ENCODE measurements at places on chromosomes 6 and 20. TPM values are rescaled to one million over a fixed set of nuclear protein-coding genes. Genes with fewer than 3 reads are reported as not detected.
A peak's percentile ranks its signal among the peaks of the same experiment; 100 is the strongest.

The SLC17A4 gene
- total RNA-seq: not detected

The KPNA5 gene
- 19.4 TPM for total RNA-seq

The SMIM29 gene
- 19.1 TPM for total RNA-seq

The TRIM15 gene
- not detected for total RNA-seq

DNA sequence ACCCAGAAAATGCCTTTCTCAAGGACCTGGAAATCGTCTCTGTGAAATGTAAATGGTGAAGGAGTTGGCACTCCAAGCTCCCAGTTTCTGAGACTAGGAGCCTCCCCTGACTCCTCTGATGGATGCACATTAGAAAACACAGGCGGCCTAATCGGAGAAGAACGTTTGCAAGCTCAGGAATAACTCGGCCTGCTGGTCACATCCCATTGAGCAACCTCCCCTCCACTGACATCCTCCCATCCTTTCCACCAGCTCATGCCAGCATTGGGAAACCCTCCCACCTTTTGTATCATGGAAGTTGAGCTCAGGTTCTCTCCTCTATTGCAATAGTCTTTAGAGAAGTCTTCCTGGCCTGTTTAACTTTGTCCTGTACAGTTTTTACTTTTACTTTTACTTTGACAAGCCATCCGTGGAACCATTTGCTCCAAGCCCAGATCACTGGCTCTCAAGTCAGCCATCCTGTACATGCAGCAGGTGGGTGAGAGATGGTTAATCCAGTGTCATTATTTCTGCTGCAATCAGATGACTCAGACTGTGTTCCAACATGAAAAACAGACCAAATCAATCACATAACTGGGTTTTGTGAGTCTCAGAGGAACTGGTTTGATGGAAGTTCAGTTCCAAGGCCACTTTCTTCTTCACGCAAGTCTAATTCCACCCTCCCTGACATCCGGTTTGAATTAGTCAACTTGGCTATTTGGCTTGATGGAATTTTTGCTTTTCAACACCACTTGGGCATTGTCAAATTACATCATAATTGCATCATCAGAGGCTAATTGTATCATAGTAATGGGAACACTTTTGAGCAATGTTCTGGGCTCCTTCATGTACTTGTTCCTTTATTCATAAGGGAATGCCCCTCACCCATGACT, 619.4 kb upstream of the CDH4 start:
- H3K4me1 ChIP-seq: no peaks in the 10 kb centered on the region
- peak; percentile 70 for DNase-seq
- H3K27ac ChIP-seq: no peak overlapping the region
- H3K4me3 ChIP-seq: no peak overlapping the region
- H3K27me3 ChIP-seq: no peaks in the 10 kb centered on the region

GRCh38 chr6:11712760-11713159, 65.8 kb downstream of the ADTRP start:
- no peak for DNase-seq
- no peak overlapping the region for H3K27ac ChIP-seq
- peaks cover 61% of the 10 kb centered on the region for H3K27me3 ChIP-seq
- H3K36me3 ChIP-seq: no peaks in the 10 kb centered on the region

GRCh38 chr20:21262812-21263211, 40.3 kb upstream of the XRN2 start:
- DNase-seq: no peak
- no peaks in the 10 kb centered on the region for H3K27me3 ChIP-seq
- no peaks in the 10 kb centered on the region for H3K4me1 ChIP-seq
- no peak overlapping the region for H3K4me3 ChIP-seq
- no peaks in the 10 kb centered on the region for H3K36me3 ChIP-seq

GRCh38 chr20:20713244-20713765, 861 bp upstream of the RALGAPA2 start:
- H3K4me1 ChIP-seq: peaks cover 18% of the 10 kb centered on the region
- DNase-seq: no peak
- no peaks in the 10 kb centered on the region for H3K27me3 ChIP-seq
- H3K27ac ChIP-seq: peak overlapping the region; percentile 94
- peak overlapping the region; percentile 82 for H3K4me3 ChIP-seq
- no peaks in the 10 kb centered on the region for H3K36me3 ChIP-seq

- no peak overlapping the region for H3K4me3 ChIP-seq
- no peak for DNase-seq
- H3K27me3 ChIP-seq: no peaks in the 10 kb centered on the region
- H3K36me3 ChIP-seq: no peaks in the 10 kb centered on the region
- no peak overlapping the region for H3K27ac ChIP-seq
Measured at GRCh38 chr20:3226864-3227263, 12.1 kb downstream of the SLC4A11 start.

DNA sequence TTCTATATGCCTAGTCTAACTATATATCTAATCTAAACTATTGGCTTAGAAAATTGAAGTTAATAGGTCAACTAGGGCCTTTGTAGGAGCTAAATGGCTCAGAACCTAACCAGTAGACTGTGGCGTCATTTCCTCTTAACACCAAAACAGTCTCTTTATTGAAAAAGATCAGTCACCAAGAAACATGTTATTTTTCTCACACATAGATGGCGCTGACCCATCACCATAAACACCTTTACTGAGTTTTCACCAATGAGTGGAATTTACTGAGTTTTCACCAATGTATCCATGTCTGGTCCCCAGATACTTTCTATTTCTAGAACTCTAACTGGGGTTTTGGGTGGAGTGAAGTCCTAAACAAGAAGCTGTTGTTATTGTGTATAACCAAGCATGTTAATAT, 636.0 kb downstream of the BCKDHB start:
- H3K4me3 ChIP-seq: no peak overlapping the region
- H3K4me1 ChIP-seq: peaks cover 4% of the 10 kb centered on the region
- peak; percentile 85 for DNase-seq
- H3K27ac ChIP-seq: no peak overlapping the region

DNA sequence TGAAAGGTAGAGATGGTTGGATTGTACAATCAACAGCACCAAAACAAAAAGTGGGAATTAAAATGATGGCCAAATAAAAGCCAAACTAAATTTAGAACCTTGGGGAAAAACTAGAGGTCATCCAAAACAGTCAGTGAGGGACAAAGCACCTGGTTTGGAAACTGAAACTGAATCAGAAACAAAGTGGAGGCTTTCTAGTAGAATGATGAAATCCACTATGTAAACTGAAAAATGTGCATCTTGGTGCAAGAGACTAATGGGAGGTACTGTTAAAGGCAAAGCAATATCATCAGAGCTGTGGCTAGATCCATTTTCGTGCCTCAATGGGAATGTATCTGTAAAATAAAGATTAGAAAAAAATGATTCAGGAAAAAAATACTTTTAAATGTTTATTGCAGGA, 380.0 kb upstream of the GJE1 start:
- H3K27ac ChIP-seq: no peak overlapping the region
- no peaks in the 10 kb centered on the region for H3K27me3 ChIP-seq
- no peaks in the 10 kb centered on the region for H3K36me3 ChIP-seq
- DNase-seq: no peak
